IMR-90 (cell line): ENCODE measurements at places on chromosomes 2 and 18.

DNA sequence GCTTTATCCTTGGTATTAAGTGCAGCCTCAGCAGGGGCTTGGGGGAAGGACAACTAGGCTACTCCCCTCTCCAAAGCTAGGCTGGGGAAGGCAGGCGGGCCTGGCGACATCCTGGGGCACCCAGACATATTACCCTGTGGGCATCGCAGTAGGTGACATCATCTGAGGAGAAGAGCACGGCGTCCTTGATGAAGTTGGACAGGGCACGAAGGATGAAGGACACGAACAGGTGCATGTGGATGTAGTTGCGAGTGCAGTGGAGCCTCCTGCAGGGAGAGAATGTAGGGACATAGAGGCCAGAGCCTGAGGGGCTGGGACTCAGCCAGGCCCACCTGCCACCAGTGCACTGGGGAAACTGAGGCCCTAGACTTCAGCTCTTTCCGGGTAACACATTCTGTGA, 32.3 kb downstream of the TMEM37 start:
- DNase-seq, result no peak

DNA sequence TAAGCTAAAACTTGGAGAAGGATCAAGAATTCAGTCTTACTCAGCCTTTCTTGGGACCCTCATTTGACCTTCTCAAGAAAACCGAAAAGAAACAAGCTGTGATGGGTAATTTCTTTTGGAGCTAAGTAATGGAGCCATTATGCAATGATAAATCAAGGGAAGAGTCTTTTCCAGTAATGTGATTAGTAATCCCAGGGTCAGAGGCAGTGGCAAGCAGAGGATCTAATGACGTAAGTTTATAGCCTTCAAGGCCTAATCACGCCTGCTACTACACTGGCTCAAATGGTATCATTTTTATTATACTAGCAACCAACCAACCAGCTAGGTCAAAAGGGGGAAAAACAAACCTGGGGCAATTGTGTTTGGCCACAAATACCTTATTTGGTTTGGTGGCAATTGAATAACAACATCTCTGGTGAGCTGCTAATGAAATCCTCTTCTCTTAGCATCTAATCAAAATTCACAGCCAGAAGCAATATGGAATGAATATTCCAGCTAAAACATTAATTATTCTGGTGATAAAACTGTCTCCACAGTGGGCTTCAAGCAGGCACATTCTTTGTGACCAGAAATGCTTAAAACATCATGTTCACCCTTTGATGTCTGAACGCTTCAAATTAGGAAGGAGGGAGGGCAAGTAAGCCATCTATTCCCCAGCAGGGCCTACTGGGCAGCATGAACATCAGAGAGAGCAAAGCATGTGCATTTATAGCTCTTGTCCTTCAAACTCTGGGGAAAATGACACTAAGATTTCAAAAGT, 114.9 kb upstream of the SULT1C3 start:
- DNase-seq, result no peak

GRCh38 chr18:50879302-50880118, 592 bp downstream of the ME2 start:
- peak; percentile 38 for DNase-seq

GRCh38 chr2:119431155-119431975, at the start of gene TMEM37:
Gene TMEM37 (plus strand): TSS chr2:119431854. CDS start chr2:119431904, 50 bp downstream.
- peak; percentile 15 for DNase-seq

GRCh38 chr2:26273501-26273900, 28.8 kb downstream of the HADHB start:
- peak; percentile 17 for DNase-seq

DNA sequence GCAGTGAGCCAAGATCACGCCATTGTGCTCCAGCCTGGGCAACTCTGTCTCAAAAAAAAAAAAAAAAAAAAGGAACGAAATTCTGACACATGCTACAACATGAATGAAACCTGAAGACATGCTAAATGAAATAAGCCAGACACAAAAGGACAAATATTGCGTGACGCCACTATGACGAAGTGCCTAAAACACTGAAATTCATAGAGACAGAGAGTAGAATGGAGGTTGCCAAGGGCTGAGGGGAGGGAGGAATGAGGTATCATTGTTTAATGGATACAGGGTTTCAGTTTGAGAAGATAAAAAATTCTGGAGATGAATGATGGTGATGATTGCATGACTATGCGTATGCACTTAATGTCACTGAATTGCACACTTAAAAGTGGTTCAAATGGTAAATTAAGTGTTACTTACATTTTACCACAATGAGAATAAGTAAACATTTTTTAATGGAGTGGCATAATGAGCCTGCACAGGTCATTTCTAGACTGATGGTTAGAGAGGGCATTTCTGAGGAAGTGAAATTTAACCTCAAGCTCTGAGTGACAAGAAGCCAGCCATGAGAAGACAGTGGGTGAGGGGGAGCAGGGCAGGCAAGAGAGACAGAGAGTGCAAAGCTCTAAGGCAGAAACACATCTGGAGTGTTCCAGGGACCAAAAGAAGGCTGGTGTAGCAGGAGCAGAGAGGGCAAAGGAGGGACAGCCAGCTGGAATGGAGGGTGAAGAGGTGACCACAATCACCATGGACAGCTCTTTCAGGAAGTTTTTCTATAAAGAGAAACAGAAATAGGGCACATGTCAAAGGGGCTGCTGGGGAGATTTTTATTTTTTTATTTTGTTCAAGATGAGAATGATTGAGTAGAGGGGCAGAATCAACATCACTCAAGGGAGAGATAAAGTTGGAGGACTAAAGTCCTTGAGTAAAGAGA, 20.6 kb upstream of the EXOC6B start:
- DNase-seq, result no peak

DNA sequence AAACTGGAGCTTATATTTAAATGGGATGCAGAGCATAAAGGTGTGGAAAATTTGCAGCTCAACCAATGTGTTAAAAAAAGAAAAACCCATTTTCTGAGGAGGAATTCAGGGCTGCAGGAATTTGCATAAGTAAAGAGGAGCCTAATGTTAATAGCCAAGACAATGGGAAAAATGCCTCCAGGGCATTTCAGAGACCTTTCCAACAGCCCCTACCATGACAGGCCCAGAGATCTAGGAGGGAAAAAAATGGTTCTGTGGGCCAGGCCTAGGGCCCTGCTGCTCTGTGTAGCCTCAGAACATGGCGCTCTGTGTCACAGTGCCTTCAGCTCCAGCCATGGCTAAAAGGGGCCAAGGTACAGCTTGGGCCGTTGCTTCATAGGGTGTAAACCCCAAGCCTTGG, 719.7 kb upstream of the ACVR2A start:
- DNase-seq, result no peak

DNA sequence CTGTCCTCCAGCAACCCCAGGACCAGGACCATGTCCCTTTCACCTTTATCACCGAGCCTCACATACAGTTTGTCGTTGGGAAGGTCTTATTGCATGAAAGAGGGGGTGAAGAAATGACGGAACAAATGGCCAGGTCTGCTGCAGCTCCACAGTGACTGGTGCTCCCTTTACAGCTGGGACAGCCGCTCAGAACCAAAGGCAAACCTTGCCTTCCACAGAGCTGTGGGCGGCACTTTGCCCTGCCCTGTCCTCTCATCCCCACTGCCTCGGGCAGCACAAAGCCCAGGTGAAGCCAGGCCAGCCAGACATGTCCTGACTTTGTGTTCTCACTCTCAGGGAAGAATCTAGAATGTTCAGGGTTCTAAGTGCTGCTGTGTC, 961 bp downstream of the GPR55 start:
- DNase-seq, result no peak

- DNase-seq, result no peak
Observed at GRCh38 chr2:26399771-26400376, 1.8 kb upstream of the DRC1 start.

DNA sequence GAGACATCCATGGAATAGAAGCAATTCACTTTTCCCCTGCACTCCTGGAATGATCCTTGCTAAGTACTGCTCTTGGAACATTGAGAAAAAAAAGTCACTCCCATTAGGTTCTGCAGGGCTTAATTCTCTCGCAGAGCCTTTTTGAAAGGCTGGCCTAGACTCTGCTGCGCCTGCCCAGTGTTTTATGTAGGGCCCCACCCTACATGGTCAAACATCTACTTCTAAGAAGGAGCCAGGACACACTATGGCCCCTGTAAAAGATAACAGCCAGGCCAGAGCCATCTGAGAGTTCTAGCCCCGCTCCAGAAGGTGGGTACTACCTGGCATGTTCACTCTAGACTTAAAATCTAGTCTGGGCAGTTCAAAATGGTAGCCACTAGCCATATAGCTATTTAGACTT, 30.6 kb upstream of the NPAS2 start:
- DNase-seq, result no peak

- DNase-seq, result peak; percentile 79
Observed at GRCh38 chr2:214193943-214194342, 216.9 kb upstream of the VWC2L start.

GRCh38 chr2:205867371-205867770, 185.1 kb downstream of the NRP2 start:
- no peak for DNase-seq

- DNase-seq, result peak; percentile 16
Observed at GRCh38 chr2:240983361-240983995, 14.9 kb upstream of the SNED1 start.

DNA sequence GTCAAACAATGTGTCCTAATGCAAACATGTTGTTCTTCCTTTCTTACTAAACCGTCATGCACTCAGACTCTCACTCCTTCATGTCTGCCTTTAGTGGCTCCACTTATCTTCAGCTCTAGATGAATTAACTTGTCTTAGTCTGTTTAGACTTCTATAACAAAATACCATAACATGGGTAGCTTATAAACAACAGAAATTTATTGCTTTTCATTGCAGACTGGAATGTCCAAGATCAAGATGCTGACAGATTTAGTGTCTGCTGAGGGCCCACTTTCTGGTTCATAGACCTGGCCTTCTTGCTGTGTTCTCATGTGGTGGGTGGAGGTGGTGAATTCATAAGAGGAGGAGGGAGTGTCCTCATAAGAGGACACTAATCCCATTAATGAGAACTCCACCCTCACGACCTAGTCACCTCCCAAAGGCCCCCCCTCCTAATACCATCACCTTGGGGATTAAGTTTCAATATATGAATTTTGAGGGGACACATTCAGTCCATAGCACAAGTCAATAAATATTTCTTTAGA, 32.3 kb downstream of the RALBP1 start:
- no peak for DNase-seq

DNA sequence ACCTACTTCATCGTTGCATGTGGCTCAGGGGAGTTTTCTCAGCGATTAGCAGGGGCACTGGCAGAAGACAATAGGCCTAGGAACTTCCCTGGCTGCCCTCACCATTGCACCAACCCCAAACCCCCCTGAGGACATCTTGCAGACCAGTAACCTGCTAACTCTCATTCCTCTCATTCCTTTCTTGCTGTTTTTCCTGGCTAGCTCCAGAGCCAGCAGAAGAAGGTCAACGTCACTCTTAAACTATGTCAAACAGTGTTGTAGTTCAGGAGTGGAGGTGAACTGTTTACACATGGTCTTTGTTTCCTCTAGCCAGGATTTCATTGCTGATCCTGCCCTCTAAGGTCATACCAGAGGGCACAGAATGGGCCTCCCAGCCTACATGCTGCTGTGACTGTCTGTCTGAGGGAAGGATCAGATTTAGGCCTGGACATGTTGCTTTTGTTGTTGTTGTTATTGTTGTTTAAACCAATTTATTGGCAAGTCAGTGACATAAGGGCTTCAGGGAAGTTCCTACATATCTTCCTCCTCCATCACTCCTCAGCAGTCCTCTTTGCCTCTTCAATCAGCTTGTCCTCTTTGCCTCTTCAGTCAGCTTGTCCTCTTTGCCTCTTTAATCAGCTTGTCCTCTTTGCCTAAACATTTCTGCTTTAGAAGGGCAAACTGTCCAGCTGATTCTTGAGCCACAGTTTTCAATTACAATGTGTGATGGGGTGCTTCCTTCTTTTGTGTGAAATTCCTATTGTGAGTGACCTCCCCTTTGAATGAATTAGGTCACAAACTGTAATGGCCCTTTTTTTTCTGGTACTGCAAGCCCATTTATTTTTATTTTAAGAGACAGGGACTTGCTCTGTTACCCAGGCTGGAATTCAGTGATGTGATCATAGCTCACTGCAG, 471.9 kb upstream of the TNP1 start:
- peak; percentile 82 for DNase-seq

- DNase-seq, result no peak
Observed at GRCh38 chr2:218263817-218264641, 3.2 kb downstream of the GPBAR1 start.

DNA sequence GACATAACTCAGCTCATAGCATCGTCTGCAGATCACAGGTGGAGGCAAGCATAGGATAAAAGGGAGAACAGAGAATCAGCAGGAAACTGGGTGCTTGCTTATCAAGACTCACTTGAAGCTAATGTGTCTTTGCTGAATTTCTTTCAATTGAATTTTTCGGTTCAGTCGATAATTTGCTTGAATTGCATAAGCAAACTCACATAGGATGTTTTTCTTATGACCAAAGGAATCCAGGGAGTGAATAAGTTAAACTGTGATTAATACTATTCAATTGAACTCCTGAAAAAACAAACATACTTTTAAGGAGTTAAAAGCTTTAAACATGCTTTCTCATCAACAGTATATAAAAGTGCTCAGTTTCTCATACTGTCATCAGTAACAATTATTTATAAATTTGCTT, 707.1 kb upstream of the ACVR2A start:
- DNase-seq, result no peak

DNA sequence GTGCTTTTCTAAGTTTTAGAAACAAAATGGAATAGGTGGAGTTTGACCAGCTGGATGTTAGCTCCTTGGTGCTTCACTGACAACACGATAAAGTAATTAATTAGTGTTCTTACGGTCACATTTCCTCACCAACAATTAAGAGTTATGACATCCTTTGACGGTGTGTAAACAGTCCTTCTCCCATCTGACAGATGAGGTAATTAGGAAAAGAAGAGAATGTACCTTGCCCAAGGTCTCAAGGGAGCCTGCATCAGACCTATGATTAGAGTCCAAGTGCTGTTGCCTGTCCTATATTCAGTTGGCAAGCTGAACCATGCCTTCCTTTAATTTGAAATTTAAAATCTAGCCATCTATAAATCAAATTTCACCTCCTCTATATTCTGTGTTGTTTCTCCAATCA, 48.3 kb upstream of the STK17B start:
- DNase-seq, result no peak

- no peak for DNase-seq
Observed at GRCh38 chr2:236984046-236984445, 101.6 kb upstream of the COPS8 start.

DNA sequence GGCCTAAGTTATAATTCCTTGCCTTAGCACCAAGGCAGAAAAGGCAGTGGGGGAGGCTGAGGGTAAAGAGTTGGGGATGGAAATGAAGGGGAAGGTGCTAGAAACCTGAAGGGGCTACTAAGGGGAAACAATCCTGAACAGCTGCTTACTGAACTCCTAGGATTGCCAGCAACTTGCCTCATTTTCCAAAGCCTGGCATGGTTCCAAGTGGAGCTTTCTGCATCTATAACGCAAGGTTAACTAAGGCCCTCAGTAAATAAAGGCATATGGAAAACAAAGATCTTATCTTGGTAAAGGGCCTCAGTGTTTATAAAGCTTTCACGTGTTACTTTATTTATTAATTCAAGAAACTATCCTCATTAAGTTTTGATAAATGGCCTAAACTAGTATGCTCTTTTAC, 10.9 kb downstream of the MEP1B start:
- DNase-seq, result no peak
